ENCODE measurements at places on chromosomes 5 and 9. TPM values are rescaled to one million over a fixed set of nuclear protein-coding genes. Genes with fewer than 3 reads are reported as not detected.

The FAM120A gene
- total RNA-seq = 116 TPM

The MACIR gene
- 3.4 TPM for total RNA-seq

DNA sequence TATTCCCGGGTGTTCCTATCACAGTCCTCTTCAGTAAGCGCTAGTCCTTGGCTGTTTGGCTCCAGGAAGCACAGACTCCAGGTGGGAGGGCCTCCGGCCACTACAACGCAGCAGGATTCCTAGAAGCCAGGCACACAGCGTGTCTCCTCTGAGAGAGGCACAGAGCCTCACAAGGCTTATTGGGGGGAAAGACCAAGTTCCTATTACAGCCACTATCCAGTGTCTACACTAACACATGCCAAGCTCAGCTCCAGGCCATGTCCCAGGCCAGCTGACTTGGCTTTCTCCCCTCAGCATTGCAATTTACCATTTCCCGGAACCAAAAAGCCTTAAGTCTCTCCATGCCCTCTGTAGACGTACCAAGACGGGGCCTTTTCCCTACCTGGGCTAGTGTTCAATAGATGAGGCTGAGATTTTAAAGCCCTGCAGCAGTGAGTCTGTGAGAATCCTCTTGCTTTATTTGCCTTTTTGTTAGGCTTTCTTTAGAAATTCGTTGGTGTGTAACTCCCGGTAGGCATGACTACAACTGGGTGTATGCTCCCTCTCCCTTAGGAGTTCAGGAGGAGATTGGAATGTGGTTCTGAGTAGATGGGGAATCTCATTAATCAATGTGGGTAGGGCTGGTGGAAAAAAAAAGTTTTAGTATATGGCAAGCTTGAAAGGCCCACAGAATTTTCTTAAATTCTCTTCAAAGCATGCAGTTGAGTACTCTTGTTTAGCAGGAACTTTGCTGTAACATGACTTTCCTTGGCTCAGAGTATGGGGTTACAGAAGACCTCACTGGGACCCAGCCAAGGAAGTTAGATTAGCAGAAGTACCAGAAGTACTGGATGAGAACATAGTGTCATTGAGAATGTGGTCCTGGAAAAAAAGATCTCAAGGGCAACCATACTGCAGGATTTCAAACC lies 84.3 kb upstream of the SLC1A3 start:
- no peak for DNase-seq

GRCh38 chr5:96601200-96601599 lies 61.0 kb upstream of the CAST start:
- no peak for DNase-seq

The UNC13B gene
- total RNA-seq = 24.7 TPM

The MORN5 gene
- total RNA-seq = not detected

- no peak for DNase-seq
Measured at GRCh38 chr5:158212917-158213316, 354.0 kb upstream of the CLINT1 start.

- DNase-seq = no peak
Measured at GRCh38 chr9:70553707-70554673, 139.5 kb upstream of the KLF9 start.

- DNase-seq = no peak
Measured at GRCh38 chr5:57298985-57299491, 125.2 kb downstream of the GPBP1 start.

- DNase-seq = no peak
Measured at GRCh38 chr9:137195525-137196220, 4.9 kb downstream of the TPRN start.
